ENCODE measurements at places on chromosomes 5 and 9.

- DNase-seq, result no peak
Observed at GRCh38 chr9:14277244-14277643, 36.7 kb downstream of the NFIB start.

DNA sequence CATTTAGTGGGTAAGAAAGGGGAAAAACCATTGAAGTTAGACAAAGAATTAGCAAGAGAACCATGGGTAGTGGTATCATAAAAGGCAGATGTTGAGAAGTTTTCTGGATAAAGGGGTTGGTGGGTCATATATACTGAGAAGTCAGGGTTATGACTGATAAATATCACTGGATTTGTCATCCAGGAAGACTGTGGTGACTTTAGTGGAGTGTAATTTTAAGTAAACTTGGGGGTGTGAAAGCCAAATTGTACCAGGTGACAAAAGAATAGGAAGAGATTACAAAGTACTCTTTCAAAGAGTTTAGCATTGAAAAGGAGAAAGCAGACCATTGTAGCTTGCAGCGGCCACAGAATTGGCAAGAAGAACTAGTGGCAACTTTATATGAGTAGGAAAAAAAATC is 315.2 kb upstream of the DMAC1 start:
- DNase-seq, result no peak

- DNase-seq, result no peak
Observed at GRCh38 chr5:53161876-53162275, 52.3 kb upstream of the MOCS2 start.

GRCh38 chr5:74963407-74963806 is 89.0 kb downstream of the GCNT4 start:
- DNase-seq, result no peak

GRCh38 chr9:5621327-5621726 is 7.6 kb upstream of the RIC1 start:
- no peak for DNase-seq

GRCh38 chr5:58970766-58971165 is 387.9 kb downstream of the RAB3C start:
- DNase-seq, result no peak
